Tibial nerve (tissue), 4 donors: ENCODE measurements at places on chromosomes 4 and X.

- H3K4me3 ChIP-seq, result no peak overlapping the region
- DNase-seq, result no peak
- H3K4me1 ChIP-seq, result no peaks in the 10 kb centered on the region
- no peaks in the 10 kb centered on the region for H3K36me3 ChIP-seq
- H3K27ac ChIP-seq, result no peak overlapping the region
- H3K27me3 ChIP-seq, result no peaks in the 10 kb centered on the region
These were observed 293.4 kb upstream of the NR3C2 start for GRCh38 chr4:148735432-148736155.

DNA sequence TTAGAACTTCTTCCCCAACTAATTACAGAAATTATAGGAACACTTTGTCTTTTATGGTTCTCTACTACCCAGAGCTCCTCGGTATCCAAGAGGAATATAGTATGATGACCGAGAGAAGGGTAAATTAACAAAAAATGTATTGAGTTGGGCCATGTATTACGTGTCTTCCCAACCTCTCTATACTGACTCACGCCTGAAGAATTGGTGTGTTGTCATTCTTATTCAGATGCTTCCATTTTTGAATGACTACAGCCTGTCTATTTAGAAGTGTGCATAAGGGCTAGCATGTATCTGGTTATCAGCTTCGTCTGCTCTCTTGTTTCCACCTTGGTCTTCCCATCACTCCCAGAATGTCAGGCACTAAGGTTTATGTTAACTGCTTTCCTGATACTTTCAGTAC lies 24.5 kb upstream of the SCD5 start:
- no peak overlapping the region for H3K4me3 ChIP-seq
- DNase-seq, result no peak
- no peaks in the 10 kb centered on the region for H3K4me1 ChIP-seq
- H3K27ac ChIP-seq, result no peak overlapping the region
- H3K27me3 ChIP-seq, result no peaks in the 10 kb centered on the region

DNA sequence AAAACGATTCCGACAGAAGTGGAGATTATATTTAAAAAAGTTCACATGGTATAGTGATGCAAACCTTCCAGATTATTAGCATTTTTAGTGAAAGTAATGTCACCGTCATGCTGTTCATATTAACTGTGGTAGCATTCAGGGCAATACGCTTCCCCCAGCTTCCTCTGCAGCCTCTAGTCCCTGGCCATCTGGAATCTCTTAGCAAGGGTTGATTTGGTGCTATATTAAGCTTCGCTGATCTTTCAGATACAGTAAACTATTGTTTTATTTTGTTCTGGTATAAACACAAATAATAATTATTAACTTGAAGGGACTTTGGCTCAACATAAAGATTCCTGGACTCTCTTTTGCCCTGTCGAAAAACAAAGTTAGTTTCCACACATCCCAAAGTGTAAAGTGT lies 1080.5 kb upstream of the TENM3 start:
- no peak overlapping the region for H3K4me3 ChIP-seq
- DNase-seq, result no peak
- no peaks in the 10 kb centered on the region for H3K36me3 ChIP-seq
- H3K27me3 ChIP-seq, result no peaks in the 10 kb centered on the region
- H3K27ac ChIP-seq, result no peak overlapping the region

GRCh38 chrX:29561417-29561816 lies 653.9 kb upstream of the MAGEB2 start:
- H3K4me1 ChIP-seq, result no peaks in the 10 kb centered on the region
- no peak for DNase-seq
- no peaks in the 10 kb centered on the region for H3K27me3 ChIP-seq
- no peak overlapping the region for H3K27ac ChIP-seq
- no peaks in the 10 kb centered on the region for H3K36me3 ChIP-seq
- H3K4me3 ChIP-seq, result no peak overlapping the region

DNA sequence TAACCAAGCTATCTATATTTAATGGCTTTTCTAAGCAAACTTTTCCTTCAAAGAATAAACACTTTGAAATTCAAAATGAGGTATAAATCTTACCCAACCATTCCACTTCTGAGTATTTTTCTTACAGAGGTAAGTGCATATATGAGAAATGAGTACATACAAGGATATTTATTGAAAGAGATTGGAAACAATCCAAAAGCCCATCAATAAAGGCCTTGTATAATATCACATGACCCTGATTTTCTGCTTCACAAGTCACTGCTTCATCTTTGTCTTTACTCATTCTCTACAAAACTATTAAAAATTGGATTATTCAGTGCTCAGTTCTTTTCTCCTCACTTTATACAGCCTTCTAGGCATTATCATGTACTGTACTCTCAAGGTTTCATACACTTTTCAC lies 91.3 kb downstream of the SRPX start:
- H3K4me1 ChIP-seq, result no peaks in the 10 kb centered on the region
- no peaks in the 10 kb centered on the region for H3K27me3 ChIP-seq
- no peak overlapping the region for H3K27ac ChIP-seq
- no peak overlapping the region for H3K4me3 ChIP-seq

DNA sequence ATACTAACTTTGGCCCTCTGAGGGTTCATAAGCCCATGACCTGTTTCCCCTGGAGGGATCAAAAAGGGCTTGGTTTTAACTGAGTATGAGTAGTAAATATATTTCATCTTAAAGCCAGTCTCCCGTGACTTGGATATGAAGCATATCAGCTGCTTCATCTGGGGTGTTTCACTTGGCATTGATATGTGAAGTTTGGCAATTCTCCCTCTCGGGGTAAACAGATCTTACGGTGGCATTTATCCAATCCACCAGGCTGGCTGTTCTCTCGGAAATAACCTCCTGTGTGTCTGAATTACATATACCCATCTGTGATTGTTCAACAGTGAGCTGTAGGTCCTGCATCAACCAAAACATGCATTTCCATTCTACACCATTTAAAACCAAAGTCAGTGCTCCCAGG lies 130.7 kb downstream of the ADAM29 start:
- no peaks in the 10 kb centered on the region for H3K27me3 ChIP-seq
- no peak overlapping the region for H3K4me3 ChIP-seq

- no peak overlapping the region for H3K4me3 ChIP-seq
- DNase-seq, result no peak
- peaks cover 5% of the 10 kb centered on the region for H3K4me1 ChIP-seq
- no peaks in the 10 kb centered on the region for H3K27me3 ChIP-seq
- no peak overlapping the region for H3K27ac ChIP-seq
These were observed 3.6 kb downstream of the SH3BGRL start for GRCh38 chrX:81205551-81205950.

GRCh38 chrX:136200466-136200865 lies 50.7 kb downstream of the MAP7D3 start:
- H3K27me3 ChIP-seq, result no peaks in the 10 kb centered on the region
- no peak overlapping the region for H3K27ac ChIP-seq
- H3K36me3 ChIP-seq, result no peaks in the 10 kb centered on the region
- peaks cover 9% of the 10 kb centered on the region for H3K4me1 ChIP-seq

DNA sequence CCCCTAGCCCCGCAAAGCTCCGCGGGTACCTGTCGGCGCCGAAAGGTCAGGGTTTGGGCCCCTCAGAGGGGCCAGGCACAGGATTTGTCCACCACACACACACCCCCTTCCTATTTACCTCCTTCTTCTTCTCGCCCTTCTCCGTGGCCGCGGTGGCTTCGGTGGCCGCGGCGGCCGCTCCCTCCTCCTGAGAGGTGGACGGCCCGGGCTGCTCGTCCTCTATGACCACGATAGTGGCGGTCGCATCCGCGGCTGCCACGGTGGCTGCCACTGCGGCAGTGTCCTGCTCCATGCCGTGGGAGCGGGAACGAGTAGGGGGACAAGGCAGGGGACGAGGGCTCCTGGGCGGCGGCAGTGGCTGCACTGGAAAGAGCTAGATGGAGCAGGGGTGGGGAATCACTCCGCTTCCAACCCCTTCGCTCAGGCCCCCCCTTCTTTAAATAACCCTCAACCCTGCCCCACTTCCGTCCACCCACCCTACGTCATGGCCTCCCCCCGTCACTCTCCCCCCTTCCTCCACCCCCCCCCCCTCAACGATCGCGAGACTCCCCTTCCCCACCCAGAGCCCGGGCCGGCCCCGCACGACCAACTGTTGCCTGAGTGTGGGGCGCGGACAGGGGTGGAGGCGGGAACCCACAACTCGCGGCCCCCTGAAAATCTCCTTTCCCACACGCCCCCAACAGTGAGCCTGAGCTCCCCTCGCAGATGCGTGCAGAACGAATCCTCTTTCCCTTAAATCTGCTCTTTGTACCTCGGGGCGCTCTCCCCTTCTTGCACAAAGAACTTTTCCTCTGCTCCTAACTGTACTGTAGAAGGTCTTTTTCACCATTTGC lies at the start of gene SMARCA1:
Gene SMARCA1 (minus strand): TSS at position 412 of the 833 bp plus-strand sequence. CDS start 120 bp downstream, at position 292.
- H3K27ac ChIP-seq, result peak within 1 kb of the TSS; percentile 74
- no peaks in the 10 kb centered on the region for H3K27me3 ChIP-seq
- peak; percentile 4 for DNase-seq
- H3K4me3 ChIP-seq, result peak within 1 kb of the TSS; percentile 65

DNA sequence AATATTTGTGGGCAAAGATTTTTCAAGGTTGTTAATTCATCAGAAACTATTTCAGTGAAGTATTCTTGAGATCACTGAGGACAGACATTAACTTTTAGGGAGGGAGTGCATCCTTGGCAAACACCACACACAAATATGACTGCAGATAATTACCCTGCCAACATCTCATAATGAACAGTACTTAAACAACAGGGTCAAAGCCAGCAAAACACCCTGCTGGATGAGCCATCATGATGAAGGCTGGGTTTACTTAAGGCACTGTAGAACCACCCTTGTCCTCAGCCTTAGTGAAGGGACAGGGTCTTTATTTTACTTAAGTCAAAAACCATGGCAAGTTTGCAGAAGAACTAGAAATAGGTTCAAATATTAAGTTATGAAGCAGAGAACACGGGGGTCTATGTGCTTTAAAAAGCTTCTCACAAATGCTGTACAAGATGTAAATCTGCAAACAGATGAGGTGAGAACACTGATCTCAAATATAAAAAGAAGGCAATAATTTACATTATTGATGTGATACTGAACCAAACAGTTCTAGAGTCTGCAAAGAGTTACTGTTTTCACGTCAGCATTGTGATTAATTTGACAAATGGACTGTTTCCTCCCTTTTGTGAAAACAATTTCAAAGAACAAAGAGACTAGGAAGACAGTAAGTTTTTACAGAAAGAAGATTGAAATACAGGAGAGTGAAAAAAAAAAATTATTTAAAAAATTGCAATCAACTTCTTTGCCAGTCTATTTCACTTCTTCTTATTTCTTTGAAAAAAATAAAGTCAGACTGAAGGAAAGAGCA lies 28.2 kb downstream of the TAPT1 start:
- peaks cover 17% of the 10 kb centered on the region for H3K4me1 ChIP-seq
- DNase-seq, result no peak
- H3K36me3 ChIP-seq, result no peaks in the 10 kb centered on the region
- no peaks in the 10 kb centered on the region for H3K27me3 ChIP-seq
- no peak overlapping the region for H3K27ac ChIP-seq
- H3K4me3 ChIP-seq, result no peak overlapping the region

GRCh38 chrX:42085836-42086235 lies 162.5 kb upstream of the CASK start:
- H3K36me3 ChIP-seq, result no peaks in the 10 kb centered on the region
- no peak overlapping the region for H3K27ac ChIP-seq
- no peaks in the 10 kb centered on the region for H3K27me3 ChIP-seq
- H3K4me3 ChIP-seq, result no peak overlapping the region

GRCh38 chr4:23911675-23912455 lies 22.0 kb upstream of the PPARGC1A start:
- H3K4me3 ChIP-seq, result no peak overlapping the region
- H3K4me1 ChIP-seq, result no peaks in the 10 kb centered on the region
- no peaks in the 10 kb centered on the region for H3K27me3 ChIP-seq

GRCh38 chrX:24339911-24340310 lies 20.5 kb upstream of the SUPT20HL1 start:
- no peaks in the 10 kb centered on the region for H3K4me1 ChIP-seq
- DNase-seq, result no peak
- no peak overlapping the region for H3K27ac ChIP-seq
- H3K27me3 ChIP-seq, result no peaks in the 10 kb centered on the region
- no peak overlapping the region for H3K4me3 ChIP-seq

DNA sequence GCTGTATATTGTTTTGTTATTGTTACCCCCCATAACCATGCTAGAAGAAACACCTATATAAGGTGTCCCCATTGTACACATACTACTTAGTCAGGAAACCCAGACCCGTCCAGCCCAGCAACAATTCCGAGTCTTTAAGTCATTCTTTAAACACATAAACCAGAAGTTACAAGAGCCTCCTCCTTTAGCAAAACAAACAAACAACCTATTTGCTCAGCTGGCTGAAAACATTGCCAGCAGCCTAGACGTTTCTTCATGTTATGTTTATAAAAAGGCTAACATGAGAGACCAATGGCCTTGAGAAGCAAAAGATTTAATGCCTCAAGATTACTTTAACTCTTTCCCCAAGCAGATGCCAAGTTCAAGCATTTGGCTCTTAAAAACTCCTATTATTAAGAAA lies 1.4 kb downstream of the ACOX3 start:
- DNase-seq, result no peak
- H3K27me3 ChIP-seq, result no peaks in the 10 kb centered on the region
- H3K36me3 ChIP-seq, result no peaks in the 10 kb centered on the region
- H3K4me3 ChIP-seq, result no peak overlapping the region
- no peak overlapping the region for H3K27ac ChIP-seq

GRCh38 chr4:130035391-130035790 lies 939.4 kb downstream of the C4orf33 start:
- no peaks in the 10 kb centered on the region for H3K4me1 ChIP-seq
- no peaks in the 10 kb centered on the region for H3K27me3 ChIP-seq
- no peak overlapping the region for H3K27ac ChIP-seq
- no peaks in the 10 kb centered on the region for H3K36me3 ChIP-seq

DNA sequence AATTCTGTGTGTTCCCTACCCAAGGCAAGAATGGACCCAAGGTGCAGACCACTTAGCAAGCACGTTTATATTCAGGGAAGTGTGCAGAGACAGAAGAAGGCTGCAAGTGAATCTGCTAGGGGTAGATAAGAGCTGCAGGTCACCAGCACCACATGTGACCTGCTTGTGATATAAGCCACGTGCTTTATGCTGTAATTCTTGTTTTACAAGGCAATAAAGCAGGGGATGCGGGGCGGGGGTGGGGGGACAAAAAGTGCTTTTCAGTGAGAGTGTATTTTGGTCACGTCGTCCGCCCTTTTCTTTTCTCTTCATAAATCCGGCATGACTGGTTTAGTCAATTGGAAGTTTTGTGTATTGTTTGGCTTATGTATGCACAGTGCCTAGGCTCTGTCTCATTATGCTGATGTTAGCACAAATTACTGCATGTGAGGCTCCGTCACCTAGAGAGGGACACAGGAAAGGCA lies 192.7 kb downstream of the RBMX2 start:
- H3K27ac ChIP-seq, result no peak overlapping the region
- no peaks in the 10 kb centered on the region for H3K27me3 ChIP-seq
- no peak for DNase-seq

DNA sequence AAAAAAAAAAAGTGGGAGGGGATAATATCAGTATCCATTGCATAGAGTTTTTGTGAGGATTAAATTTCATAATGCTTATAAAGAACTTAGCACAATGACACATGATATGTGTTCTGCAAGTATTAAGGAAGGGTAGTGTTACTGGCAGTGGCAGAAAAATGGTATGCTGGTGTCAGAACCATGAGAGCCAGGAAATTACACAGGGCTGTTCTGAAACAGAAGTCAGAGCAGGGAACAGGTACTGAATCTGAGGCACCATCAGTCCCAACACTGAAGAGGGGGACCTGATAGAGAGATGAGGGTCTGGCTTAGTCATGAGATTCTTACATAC lies 601.1 kb upstream of the GRIA3 start:
- H3K4me3 ChIP-seq, result no peak overlapping the region
- DNase-seq, result no peak
- no peaks in the 10 kb centered on the region for H3K27me3 ChIP-seq

GRCh38 chr4:78722320-78722719 lies 53.8 kb upstream of the BMP2K start:
- H3K4me3 ChIP-seq, result no peak overlapping the region
- peak overlapping the region; percentile 21 for H3K27ac ChIP-seq
- no peak for DNase-seq
- H3K36me3 ChIP-seq, result no peaks in the 10 kb centered on the region
- no peaks in the 10 kb centered on the region for H3K4me1 ChIP-seq
